ENCODE measurements at places on chromosomes 7 and 10.

- no peak for DNase-seq
These were observed 1093.0 kb downstream of the GATA3 start for GRCh38 chr10:9147475-9147874.

DNA sequence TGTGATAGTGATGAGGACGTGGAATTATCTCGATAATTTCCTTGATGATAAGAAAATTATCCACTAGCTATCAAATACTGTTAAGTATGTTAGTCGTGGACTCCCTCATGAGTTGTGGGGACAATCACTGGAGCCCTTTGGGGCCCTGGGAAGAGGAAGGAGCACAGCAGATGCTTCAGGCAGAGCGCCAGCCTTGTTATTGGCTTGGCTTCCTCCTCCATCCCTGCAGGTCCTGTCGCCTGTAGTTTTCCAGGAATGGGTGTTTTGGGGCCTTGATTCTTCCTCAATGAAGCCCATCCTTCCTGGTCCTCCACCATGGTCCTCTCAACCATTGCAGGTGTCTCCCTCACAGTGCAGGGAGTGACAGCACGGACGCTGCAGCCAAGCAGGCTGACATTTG lies 32.5 kb upstream of the ZNF32 start:
- DNase-seq: no peak

GRCh38 chr7:77867537-77867865 lies 68.9 kb downstream of the PHTF2 start:
- DNase-seq: no peak

- no peak for DNase-seq
These were observed 38.3 kb upstream of the VCL start for GRCh38 chr10:73959484-73960243.

- DNase-seq: no peak
These were observed 257.1 kb downstream of the CDK14 start for GRCh38 chr7:90853205-90853604.

DNA sequence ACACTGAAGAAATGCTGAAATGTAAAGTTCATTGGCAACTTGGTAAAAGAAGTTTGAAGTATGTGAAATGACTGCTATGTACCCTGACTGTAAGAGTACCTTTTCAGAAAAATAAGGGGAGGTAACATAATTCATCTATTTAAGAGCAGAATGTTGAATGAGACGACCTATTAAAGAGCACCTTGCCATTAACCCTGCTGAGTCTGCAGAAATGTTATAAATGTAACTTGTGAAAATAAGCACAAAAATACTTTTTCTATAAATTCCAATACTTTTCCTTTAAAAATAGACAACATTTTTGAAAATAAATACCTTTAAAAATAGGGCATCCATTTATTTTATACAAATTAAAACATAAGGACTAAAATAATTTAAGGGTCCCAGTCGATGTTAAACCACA lies 7.7 kb downstream of the TM9SF3 start:
- no peak for DNase-seq
